LHCN-M2 (cell line): ENCODE measurements at places on chromosomes 7 and 10. TPM values are rescaled to one million over a fixed set of nuclear protein-coding genes. Genes with fewer than 3 reads are reported as not detected.

DNA sequence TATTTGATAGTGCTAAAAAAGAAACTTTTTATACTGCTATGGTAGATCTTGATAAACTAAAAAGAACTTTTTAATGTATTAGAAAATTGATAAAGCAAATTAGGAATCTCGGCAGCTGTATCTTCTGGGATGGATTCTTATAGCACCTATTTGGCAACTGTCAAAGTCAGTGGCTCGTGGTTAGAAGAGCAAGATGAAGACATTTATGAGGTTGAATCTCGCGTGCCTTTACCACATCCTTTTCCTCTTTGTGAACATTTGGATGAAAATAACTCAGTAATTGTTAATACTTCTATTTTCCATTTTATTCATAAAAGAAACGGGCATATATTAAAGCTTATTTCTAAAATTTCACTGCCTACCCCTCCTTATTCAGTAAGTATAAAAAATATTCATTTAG is 76.2 kb downstream of the CYP51A1 start:
- DNase-seq: peak; percentile 21

DNA sequence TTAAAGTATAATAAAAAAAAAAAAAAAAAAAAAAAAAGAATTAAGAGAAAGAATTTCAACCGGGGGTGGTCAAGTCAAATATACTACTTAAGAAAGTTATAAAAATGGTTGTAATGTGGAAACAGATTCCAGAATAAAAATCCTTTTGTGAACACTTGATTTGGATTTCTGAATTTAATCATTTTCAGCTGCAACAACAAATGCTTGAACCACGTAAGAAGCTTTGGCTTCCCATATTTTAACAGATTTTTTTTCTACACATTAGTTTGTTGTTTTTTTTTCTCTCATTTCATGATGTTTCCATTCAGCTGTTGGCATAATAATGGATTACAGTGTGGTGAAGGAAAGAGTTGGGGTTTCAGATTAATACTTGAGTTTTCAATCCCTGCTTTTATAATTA is 137.3 kb upstream of the AGR3 start:
- peak; percentile 27 for DNase-seq

DNA sequence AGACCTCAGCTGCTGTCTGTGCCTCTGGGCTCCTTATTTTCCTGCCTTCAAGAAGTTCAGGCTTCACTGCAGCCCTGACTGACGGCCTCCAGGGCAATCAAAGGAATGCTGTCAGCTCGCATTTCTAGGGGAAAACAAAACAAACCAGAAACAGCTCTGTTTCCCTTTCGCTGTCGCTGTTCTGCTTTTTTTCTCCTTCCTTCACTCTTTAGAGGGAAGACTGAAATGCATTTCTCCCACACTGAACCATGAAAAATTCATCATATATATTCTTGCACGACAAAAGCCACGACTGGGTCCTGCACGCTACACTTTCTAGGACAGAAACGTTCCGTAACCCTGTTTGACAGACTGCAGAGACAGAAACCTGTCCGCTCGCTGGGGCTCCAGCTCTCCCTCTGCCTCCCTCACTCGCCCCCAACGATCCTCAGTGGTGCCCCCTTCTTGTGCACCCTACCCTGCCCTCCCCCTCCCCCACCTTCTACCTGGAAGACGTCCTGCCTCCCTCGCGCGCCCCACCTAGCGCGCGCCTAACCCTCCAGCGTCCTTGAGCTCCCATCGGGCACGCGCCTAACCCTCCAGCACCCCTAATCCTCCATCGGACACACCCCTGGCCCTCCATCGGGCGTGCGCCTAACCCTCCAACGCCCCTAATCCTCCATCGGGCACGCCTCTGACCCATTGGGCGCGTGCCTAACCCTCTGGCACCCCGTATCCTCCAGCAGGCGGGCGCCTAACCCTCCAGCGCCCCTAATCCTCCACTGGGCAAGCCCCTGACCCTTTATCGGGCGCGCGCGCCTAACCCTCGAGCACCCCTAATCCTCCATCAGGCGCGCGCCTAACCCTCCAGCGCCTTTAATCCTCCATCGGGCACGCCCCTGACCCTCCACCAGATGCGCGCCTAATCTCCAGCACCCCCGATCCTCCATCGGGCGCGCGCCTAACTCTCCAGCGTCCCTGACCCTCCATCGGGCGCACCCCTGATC is 37.1 kb downstream of the SVOPL start:
- DNase-seq: peak; percentile 13

DNA sequence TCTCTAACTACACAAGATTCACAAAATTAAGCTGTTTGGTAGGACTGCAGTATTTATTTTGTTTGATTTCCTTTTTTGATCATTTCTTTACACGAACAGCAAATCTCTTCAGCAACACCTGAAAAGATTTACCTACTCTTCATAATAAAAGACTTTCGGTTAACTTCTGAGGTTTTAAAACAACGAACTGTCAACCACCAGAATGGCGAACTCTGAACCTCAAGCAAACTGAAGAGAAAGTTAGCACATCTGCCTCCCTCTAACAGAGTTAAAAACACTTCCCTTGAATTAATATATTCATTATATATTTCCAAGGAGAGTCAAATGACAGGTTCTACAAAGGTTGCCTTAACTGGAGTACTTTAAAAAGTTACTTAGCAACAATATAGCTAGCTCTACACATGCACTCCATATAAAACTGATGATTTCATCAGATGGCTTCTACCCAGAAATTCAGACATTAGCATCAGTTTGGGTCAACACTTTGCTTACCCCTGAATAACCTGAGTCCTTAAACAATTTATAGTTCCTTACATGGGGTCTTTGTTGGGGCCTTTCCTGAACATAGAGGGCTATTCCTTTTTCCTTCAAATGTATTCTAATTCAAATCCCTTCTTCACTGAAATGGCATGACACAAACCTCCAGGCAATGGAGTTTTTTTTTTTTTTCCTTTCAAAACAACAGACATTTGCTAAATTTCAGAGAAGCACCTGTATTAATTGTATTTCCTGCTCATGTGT is 118.3 kb downstream of the SEM1 start:
- no peak for DNase-seq

DNA sequence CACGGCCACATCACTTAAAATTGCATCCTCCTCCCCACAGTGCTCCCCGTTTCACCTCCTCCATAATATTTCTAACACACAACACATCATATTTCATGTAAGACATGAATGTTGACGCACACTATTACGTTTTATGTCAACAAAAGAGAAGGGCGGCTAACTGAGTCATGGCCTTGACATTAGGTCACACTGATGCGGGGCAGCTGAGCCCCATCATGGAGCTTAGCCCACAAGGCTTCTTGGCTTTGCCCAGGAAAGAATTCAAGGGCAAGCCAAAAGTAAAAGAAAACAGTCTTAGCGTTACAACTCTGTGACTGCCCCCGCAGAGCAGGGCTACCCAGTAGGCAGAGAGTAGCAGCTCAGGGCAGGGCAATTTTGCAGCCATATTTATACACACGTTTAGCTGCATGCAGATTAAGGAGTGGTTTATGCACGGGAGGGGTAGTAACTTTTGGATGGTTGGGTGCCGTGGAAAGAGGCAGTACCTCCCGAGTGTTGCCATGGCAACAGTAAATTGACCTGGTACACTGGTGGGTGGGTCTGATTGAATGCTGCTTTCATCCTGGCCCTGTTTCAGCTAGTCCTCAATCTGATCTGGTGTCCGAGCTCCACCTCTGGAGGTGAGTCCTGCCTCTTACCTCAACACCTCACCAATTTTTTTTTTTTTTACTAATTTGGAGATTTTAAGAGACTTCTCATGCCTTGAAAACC is 156.2 kb upstream of the FRMD4A start:
- DNase-seq: peak; percentile 42

DNA sequence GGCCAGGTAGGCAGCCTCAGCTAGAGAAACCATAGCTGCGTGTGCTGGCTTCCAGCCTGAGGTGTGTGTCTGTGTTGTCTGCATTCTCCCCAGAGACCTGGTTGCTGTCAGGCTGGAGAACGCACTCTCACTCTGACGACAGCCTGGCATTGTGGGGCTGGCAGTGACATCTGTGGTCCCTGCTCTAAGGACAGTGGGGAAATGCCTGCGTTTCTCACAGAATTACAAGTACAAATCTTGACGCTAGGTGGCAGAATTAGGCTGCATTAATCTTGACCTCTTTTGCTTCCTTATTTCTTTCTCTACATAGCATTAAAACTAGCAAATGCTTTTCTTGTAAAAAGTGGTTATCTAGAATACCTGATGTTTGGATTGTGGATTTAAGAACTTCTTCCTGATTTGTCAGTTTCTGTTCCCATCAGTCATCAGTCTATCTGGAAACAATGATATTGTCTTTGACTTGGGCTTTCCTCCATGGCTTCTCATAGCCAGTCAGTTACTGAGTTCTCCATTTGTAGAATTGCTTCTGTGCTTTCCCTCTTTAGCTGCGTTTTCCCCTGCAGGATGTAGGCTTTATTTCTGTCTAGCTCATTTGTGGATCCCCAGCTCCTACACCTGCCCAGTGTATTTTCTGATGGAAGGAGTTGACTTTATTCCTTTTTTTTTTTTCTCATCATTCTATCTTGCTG is 86.0 kb downstream of the FANK1 start:
- peak; percentile 68 for DNase-seq

DNA sequence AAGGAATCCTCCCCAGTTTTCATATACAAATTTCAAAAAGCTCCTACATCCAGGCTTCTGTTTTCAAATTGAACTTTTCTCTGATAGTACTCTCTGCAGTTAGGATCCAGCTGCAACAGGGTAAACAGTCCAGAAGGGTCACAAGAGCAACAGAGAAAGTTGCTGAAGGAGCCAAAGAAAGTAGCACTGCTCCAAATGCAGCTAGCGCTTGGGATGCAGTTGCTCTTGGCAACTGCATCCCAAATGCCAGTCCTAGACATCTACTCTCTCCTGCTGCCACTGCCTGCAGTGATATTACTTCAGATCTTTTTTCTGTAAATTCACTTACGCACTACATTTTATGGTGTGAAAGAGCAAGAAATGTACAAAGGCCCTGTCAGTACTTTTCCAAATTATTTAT is 14.6 kb downstream of the GPR37 start:
- no peak for DNase-seq

- no peak for DNase-seq
Measured at GRCh38 chr7:29314148-29314547, 119.6 kb downstream of the CHN2 start.

GRCh38 chr7:81469869-81470723 is 299.8 kb downstream of the HGF start:
- peak; percentile 88 for DNase-seq

WNT2 gene
- not detected in 2 replicates for total RNA-seq

DNA sequence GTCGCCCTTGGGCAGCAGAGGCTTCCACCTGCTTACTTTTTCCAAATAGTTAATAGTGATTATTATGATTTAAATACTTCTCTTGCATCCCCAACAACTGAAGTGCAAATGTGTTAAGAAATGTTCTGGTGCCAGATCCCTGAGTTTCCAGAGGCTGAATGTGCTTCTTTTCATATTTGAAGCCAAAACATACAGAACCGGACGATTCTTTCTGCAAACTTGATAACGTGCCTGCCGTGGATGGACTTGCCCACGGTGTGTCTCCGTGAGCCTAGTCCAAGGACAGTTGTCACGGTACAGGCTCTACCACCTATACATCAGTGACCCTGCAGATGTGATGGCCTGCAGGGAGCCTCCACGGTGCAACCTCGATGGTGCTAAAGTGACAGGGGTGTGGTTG is 198.6 kb upstream of the LYZL2 start:
- DNase-seq: no peak

DNA sequence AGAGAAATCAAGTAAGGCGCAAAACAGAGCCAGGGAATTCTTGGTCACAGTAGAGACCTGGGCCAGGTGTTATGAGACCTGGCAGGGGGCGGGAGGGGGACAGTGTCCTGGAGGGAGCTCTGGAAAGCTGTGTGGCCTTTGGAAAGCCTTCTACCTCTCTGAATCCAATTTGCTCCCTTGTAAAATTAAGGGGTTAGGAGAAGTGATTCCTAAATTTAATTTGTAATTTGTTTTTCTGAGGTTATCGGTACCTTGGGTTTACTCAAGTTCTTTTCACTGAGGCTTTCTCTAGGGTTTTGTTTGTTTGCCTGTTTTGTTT is 920.8 kb downstream of the TYW1 start:
- DNase-seq: no peak

DNA sequence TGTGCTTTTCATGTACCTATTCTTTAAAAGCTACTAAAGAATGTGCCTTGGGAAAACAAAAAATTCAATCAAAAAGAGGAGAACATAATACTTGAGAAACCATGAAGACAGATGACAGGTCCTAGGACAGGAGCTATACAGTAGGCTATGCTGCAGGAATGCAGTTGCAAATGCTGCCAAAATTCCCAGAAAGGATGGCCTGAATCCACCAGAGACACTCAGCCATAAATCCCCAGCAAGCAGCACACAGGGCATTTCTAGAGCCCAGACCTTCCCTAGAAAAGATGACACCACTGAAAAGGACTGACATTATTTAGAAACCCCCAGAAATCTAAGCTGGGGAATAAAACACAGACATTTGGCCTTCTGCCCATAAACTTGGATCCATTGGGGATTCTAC is 237.3 kb downstream of the C7orf25 start:
- no peak for DNase-seq

- DNase-seq: peak; percentile 42
Measured at GRCh38 chr10:79331709-79332108, 15.6 kb upstream of the PPIF start.

GRCh38 chr7:93228302-93228701 is 2.0 kb upstream of the HEPACAM2 start:
- peak; percentile 66 for DNase-seq

TFR2 gene
- 1.3 TPM in 2 replicates for total RNA-seq

GRCh38 chr10:22459496-22459895 is 114.2 kb downstream of the SPAG6 start:
- no peak for DNase-seq

GRCh38 chr7:34225193-34225592 is 319.9 kb downstream of the BMPER start:
- no peak for DNase-seq

DNA sequence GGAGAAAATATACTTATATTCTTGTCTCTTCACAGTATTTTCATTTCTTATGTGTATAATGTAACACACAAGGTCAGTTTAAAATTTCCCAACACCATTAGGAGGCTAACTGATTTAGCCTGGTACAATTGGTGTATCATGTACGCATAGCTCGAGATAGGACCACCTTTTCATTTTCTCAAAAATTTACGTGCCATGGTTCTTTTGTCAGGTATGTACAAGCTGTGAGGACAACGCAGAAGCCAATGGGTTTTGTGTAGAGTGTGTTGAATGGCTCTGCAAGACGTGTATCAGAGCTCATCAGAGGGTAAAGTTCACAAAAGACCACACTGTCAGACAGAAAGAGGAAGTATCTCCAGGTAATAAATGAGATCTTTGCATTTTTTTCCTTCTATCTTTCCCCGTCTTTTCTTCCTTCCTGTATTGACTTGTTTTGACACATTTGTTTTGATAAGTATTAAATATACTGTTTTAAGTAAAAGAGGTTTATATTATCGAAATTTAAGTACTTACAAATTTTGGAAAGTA is 55.0 kb downstream of the TRIM24 start:
- DNase-seq: no peak

- DNase-seq: no peak
Measured at GRCh38 chr10:59333701-59334100, 28.6 kb downstream of the FAM13C start.

- peak; percentile 35 for DNase-seq
Measured at GRCh38 chr10:72875250-72876055, 18.1 kb upstream of the OIT3 start.

GRCh38 chr10:84407388-84408049 is 79.1 kb downstream of the CCSER2 start:
- DNase-seq: no peak
